Stimulated activated CD4-positive, alpha-beta T cell treated with anti-CD3 and anti-CD28 coated beads, Interleukin-12 subunit alpha, Interleukin-12 subunit beta, amount 100 ng/mL, for 24 hours (primary cell): ENCODE measurements at places on chromosomes 1 and 21.

DNA sequence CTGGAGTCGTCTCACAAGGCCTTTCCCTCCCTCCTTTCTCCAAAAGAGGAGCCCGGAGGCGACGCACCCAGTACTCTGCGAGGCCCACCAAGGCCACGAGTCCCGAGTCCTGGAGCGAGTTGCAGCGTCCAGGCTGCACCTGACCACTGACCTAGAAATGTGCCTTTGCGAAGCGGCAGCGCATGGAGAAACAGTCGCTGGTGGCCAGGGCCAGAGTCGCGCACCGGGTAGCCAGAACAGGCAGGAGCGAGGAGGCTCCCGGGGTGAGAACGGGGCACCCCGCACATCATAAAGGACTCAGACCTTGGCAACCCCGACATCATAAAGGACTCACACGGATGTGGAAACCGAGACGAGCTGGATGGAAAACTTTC lies 318.4 kb downstream of the FAM72C start:
- no peak for DNase-seq

DNA sequence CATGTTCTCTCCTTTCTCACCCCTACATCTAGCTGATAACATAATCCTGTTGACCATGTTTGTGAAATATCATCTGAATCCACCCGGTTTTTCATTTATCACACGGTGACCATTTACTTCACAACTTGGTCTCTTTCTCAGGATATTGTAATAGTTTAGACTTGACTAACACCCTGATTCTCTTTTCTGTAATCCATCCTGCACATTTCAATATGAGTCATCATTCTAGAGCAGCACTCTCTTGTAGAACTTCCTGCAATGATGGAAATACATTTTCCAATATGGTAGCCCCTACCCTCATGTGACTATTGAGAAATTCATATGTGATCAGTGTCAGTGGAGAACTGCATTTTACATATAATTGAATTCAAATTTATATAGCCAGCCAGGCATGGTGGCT lies 2.3 kb upstream of the JAM2 start:
- no peak for DNase-seq

GRCh38 chr1:57966751-57967406 lies 543.0 kb upstream of the DAB1 start:
- no peak for DNase-seq

- DNase-seq: no peak
These were observed 167.2 kb upstream of the PDE4B start for GRCh38 chr1:65625528-65625927.

GRCh38 chr1:154453574-154454352 lies 48.3 kb upstream of the TDRD10 start:
- no peak for DNase-seq

DNA sequence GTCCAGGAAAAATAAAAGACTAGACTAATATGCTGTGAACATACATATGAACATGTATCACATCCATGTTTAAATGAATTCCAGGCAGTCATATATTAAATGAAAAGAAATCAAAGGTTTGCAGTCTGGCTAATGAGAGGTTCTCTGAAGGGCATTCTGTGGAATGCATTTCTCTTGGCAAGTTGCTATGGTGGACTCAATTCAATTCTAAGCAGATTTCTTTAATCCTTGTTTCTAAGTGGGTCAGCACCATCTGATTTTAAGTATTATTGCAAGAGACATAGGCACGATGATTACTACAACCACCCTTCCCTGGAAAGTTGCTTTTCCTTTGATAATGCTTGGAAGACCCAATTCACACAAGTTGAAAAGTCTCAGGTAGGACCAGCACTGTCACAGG lies 23.9 kb upstream of the ABCA4 start:
- DNase-seq: no peak

DNA sequence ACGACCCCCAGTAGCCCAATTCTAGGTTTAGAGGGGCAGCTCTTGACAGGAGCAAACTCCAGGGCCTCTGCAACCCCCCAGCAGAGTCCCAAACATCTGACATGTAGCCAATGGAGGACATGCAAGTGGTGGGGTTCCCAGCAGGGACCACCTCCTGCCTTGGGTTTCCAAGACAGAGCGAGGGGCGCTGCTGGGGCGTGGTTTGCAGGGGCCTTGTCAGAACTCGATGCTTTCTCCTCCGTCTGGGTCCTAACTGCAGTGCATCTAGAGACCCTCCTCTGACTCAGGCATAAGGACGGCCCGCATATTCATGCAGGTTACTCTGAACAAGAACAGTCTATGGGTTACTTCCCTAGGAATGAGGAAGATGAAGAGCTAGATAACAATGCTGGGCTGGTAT lies 17.2 kb downstream of the EPHX1 start:
- no peak for DNase-seq

DNA sequence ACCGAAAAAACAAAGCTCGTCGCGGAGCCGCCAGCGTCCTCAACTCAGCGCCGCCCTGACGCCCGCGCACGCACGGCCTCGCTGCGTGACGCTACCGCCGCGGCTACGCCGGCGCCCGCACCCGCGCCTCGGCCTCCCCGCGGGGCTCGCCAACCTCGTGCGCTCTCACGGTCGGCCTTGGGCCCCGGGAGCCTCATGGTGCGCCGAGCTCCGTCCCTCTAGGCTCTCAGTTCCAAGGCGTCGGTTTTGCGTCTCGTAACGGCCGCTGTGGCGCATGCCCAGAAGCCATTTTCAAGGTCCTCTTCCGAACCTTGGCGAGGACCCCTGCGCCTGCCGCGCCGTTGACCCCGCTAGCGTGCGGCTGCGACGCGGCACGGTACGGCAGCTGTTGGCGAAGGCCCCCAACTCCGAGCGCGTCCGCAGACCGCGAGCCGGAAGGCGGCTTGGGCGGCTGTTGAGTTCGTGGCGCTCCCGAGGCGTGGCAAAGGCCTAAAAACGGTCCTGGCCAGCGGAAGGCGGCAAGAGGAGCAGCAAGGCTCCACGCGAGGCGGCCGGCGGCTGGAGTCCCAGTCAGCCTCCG lies at the start of gene HENMT1:
TSS of gene HENMT1 (minus strand) at position 64 of the 580 bp plus-strand sequence. CDS start 1,209 bp downstream, outside the sequence.
- peak; percentile 54 for DNase-seq

DNA sequence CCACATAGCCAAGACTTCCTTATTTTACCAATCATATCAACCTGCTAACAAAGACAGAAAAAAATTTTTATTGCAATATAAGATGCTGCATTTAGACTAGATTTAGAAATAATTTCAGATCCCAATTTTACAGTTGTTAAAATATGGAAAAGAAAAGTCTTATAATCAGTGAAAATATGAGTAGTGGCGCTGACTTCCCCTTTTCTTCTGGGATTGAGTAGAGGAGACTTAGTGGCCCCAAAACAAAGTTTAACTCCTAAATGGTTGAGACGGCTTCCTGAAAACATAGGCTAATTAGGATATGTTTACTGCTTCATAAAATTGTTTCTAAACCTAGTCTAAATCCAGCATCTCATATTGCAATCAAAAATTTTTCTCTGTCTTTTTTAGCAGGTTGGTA lies 68.4 kb downstream of the RAB3GAP2 start:
- DNase-seq: no peak

DNA sequence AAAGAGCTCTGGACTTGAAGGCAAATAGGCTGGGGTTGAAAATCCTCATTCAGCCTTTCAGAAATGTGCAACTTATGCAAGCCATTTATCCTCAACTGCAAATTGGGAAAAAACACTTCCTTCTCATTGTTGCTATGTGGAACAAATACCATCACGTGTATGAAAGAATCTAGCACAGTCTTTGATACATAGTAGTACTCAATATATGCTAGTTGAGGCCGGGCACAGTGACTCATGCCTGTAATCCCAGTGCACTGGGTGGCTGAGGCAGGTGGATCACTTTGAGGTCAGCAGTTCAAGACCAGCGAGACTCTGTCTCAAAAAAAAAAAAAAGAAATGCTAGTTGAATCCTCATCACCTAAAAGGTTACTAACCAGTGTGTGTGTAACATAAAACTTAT lies 8.2 kb downstream of the PI4KB start:
- no peak for DNase-seq

DNA sequence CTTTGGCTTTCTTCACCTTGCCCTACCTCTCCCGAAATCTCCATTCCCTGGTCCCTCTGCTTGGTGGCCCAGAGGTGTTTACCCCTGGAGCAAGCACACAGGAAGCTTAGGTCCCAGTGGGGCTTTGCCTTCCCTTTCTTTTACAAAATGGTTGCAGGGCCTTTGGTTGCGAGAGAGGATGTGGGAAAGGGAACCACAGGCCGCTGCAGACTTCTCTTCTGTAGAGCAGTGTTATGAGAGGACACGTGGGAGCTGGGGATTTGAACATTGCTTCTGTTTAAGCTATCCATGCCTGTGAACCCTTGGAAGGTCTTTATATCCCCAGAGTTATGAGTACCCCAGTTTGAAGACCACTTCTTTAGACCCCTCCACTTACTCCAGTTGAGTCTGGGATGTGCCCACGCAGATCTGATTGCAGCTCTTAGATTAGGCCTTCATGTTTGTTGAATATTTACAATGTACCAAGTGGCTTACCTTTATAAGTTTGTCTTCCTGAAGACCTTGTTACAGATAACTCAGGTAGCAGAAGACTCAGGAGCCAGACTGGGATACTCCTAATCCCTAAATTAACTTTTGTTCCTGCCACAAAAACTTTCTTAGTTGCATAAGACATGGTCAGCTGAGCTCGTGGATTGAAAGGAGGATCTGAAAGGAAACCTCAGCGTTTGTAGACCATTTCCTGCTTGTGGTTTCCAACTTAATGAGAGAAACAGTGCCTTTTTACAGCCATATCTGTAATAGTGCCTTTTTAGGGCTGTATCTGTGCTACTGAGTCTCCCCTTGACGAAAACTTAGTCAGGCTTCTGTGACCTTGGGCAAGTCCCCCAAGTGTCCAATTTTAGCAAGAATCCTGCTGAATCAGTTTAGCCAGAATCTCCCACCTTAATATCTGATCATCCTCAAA lies 21.9 kb upstream of the IVNS1ABP start:
- DNase-seq: no peak

GRCh38 chr1:30191154-30191702 lies 532.2 kb downstream of the MATN1 start:
- no peak for DNase-seq

DNA sequence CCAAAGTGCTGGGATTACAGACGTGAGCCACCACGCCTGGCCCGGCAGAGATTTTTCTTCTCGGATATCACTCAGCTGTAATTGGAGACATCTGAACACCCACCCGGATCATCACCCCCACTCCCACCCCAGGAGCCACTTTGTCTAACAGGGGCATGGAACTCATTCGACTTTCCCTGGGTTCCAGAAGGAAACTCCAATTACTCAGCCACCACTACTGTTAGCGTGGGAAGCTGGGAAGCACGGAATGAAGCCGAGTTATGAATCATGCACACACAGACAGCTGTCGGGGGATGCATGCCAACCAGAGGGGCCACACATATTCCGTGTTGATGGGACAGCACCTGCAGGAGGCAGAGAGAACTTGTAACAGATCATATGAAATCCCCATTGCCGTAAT lies 85.2 kb downstream of the HLCS start:
- DNase-seq: no peak

DNA sequence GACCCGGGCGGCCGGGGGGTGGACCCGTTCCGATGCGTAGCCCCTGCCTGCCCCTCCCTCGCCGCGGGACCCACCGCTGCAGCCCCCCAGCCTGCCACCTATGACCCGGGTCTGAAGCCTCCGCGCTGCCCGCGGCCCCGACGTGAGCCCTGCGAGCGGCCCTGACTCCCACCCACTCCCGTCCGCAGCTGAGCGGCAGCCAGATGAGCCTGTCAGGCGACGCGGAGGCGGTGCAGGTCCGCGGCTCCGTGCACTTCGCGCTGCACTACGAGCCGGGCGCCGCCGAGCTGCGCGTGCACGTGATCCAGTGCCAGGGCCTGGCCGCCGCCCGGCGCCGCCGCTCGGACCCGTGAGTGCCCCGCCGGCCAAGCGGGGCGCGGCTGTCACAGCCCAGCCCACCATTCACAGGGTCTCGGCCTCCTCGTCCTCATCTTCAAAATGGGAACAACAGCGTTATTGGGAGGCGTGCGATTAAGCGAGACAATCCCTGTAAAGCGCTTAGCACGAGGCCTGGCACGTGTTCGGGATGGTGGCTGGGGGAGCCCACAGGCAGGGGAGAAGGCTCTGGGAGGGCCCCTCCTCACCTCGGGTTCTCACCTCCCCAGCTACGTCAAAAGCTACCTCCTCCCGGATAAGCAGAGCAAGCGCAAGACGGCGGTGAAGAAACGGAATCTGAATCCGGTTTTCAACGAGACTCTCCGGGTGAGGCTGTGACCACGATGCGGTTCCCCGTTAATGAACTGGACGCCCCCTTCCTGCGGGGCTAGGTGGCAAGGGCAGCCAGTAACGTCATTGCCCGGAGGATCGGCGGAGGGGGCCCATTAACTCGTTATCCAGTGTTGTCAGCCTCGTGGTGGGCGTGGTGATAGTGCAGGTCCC lies 8.2 kb downstream of the SYTL1 start:
- DNase-seq: no peak

DNA sequence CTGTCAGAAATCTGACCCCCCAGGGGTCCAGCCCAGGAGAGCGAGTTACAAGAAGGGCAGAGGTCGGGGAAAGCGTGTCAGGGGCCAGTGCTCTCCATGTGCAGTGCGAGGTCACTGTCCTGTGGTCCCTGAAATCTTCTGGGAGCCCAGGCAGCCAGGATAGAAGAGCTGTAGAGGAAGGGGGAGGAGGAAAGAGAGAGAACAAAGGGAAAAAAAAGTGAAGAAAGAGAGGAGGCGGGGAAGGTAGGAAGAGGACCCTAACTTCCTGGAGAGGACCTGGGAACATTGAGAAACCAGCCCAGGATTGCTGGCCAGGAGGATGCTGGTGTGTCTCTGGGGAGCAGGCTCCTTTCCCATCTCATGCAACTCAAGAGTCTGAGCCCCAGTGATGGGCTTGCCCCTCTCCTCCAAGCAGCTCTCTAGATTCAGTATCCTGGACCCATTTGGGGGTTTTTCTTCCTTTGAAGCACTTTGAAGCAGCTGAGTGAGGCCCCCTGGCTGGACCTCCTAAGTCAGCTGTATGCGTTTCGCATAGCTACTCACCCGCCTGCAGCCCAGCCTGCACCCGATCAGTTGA lies 6.8 kb upstream of the INAVA start:
- no peak for DNase-seq
